ENCODE measurements at places on chromosomes 5 and 9. TPM values are rescaled to one million over a fixed set of nuclear protein-coding genes. Genes with fewer than 3 reads are reported as not detected.
A peak's percentile ranks its signal among the peaks of the same experiment; 100 is the strongest.

- DNase-seq = no peak
Observed at GRCh38 chr5:148179234-148179824, 11.0 kb downstream of the SPINK14 start.

DMRT2 gene
- total RNA-seq = 3.1 TPM

CAMK4 gene
- total RNA-seq = 4.0 TPM

DNA sequence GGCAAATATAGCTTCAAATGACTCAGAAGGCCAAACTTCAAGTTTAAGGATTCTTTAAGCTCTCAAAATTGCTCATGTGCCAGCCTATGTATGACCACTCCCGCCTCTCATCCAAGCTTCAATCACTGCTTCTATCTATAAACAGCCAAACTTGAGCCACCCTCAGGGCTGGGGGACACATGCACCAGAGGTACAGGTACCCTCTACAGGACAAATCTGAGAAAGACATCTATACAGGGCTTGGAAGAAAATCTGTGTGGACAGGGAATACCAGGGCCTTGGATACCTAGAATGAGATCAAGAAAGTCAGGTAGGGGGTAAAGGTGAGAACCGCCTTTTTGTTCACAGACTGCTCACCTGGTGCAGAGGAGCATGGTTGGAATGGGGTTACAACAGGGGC is 217.9 kb downstream of the ATPSCKMT start:
- no peak for DNase-seq

- DNase-seq = no peak
Observed at GRCh38 chr5:40428815-40429214, 250.9 kb upstream of the PTGER4 start.

FOXD4L3 gene
- total RNA-seq = 0.17 TPM

CCNO gene
- total RNA-seq = 1.8 TPM

GRCh38 chr5:74394916-74395880 is 245.3 kb downstream of the ENC1 start:
- peak; percentile 32 for DNase-seq

DNA sequence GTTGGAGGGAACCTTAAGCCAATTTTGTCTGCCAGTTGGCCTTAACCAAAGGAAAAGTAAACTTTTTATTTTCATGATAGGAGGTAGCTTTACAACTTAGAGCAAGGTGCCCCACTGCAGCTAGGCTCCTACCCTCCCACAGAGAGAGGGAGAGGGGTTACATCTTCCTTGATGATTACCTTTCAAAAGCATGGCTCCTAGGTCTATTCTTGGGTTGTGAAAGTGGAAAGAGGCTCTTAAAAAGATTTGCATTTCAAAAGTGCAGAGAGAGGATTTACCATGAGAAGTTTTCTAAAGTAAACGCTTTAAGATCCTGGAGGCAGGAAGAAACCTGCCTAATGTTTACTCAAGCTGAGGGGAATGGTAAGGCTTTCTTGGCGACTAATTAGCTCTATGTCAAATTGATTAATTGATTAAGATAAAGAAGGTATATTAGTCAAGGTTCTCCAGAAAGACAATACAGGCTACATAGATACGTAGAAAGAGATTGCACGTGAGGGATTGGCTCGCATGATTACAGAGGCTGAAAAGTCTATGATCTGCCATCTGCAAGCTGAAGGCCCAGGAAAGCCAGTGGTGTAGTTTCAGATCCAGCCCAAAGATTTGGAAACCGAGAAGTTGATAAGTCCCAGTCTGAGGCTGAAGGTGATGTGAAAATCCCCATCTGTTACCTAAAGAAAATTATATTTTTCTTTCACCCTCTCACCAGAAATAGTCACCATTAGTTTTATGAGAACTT is 333.8 kb upstream of the CTNND2 start:
- DNase-seq = no peak

GRCh38 chr9:98804083-98804482 is 3.4 kb upstream of the GALNT12 start:
- DNase-seq = no peak

GRCh38 chr9:116153765-116154333 is at the start of gene PAPPA:
Gene PAPPA, plus strand, starts transcription at chr9:116153791. Its CDS starts 382 bp downstream, at chr9:116154173.
- no peak for DNase-seq

GRCh38 chr9:8627976-8628679 is 828.5 kb upstream of the DMAC1 start:
- no peak for DNase-seq

LURAP1L gene
- 31.8 TPM for total RNA-seq

DNA sequence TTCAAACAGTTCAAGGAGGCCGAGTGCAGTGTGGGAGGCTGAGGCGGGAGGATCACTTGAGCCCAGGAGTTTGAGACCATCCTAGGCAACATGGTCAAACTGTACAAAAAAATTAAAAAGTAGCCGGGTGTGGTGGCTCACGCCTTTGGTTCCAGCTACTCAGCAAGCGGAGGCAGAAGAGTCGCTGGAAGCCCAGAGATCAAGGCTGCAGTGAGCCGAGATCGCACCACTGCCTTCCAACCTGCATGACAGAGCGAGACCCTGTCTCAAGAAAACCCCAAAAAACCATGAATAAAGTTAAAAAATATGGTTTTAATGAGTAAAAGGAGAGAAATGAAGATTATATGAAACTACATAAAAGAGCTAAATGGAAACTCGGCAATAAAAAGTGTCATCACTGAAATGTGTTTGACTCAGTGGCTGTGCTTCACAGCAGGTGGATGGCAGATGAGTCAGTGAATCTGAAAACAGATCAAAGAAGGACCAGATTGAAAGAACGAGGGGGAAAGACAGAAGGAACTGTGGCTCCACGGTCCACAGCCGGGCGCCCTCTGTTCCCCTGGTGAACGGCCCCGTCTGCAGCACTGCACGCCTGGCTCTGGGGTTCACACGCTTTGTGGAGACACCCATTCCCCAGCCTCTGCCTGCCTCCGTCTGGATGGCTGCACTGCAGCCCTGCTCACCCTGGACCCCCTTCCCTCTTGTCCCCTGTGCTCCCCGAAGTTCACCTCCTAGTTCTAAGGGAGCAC is 25.1 kb downstream of the EXD3 start:
- peak; percentile 36 for DNase-seq

DNA sequence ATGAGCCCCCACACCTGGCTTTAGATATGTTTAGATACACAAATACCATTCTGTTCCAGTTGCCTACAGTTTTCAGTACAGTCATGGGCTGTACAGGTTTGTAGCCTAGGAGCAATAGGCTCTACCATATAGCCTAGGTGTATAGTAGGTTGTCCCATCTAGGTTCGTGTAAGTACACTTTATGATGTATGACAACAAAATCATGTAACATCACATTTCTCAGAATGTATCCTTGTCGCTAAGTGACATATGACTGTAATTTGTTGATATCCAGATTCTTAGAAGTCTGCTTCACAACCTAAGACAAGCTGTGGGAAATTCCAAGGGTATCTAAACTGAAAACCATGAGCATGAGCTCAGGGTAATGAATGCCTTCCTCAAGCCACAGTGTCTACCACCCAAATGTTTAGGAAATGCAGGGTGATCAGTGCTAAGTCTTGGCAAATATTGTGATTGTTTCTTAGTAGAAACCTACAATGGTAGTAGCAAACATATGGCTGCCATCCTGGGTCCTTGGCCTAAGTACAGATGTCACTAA is 8.4 kb downstream of the ECM2 start:
- no peak for DNase-seq

GRCh38 chr5:54514841-54515432 is 2.6 kb upstream of the SNX18 start:
- no peak for DNase-seq

- DNase-seq = no peak
Observed at GRCh38 chr5:96256795-96257470, 176.1 kb downstream of the PCSK1 start.

- no peak for DNase-seq
Observed at GRCh38 chr9:78248635-78249034, 12.8 kb downstream of the CEP78 start.

GRCh38 chr5:73460133-73460532 is 11.6 kb upstream of the FOXD1 start:
- no peak for DNase-seq

- no peak for DNase-seq
Observed at GRCh38 chr9:136007934-136008692, 46.9 kb upstream of the UBAC1 start.

GRCh38 chr9:16100537-16101091 is 547.8 kb downstream of the CCDC171 start:
- peak; percentile 32 for DNase-seq

CNTNAP3B gene
- total RNA-seq = 21.7 TPM

- no peak for DNase-seq
Observed at GRCh38 chr5:170315154-170315553, 17.6 kb upstream of the LCP2 start.

- DNase-seq = no peak
Observed at GRCh38 chr9:13719446-13719845, 440.0 kb upstream of the MPDZ start.

DNA sequence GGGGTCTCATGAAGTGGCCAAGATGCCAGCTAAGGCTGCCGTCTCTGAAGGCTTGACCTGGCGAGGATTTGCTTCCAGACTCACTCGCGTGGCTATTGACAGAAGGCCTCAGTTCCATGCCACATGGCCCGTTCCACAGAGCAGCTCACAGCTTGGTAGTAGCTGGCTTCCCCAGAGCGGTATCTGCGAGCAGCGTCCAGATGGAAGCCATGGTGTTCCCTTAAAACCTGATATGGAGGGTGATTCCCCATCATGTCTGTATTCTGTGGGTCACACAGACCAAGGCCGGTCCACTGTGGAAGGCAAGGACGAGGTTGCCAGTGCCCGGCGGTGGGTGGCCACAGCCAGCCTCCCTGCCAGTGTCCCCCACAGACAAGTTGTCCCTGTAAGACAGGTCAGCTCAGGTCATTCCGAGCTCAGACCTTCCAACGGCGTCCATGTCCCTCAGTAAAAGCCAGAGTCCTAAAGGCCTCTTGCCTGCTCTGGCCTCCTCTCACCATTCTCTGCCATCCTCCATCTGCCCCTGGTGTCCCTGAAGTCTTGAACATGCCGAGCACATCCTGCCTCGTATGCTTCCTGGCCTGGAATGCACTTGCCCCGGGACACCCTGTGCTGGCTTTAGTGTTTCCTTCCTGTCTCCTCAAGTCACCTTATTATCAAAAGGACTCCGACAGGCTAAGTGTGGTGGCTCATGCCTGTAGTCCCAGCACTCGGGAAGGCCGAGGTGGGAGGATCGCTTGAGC is 61.3 kb upstream of the LRRTM2 start:
- no peak for DNase-seq

DNA sequence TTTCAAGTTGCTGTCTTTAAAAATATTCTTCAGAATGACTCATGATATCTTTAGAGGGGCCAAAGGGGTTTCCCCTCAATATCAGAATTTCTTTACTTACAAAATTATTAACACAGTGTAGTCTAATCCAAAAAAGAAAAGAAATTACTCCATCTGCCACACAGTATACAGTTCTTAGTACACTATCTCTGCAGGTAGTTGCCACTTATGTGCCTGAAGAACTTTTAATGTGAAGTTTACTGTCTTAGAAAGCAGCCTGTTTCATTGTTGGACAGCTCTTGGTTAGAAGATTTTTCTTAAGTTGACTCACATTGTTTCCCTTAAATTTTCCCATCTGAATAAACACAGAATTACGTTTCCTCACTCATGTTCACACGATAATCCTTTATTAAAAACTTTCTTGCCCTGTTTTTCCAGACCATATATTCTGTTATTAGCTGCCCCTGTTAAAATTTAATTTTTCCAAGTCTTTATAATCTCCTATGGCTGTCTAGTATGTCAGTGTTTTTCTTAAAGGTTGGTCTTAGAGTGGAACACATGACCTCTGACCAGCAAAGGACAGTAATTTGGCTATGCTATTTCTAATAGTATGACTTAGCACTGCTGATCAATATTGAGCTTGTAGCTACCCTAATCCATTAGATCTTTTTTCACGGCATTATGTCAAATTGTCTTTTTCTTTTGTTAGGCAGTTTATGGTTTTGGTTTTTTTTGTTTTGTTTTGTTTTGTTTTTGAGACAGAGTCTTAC is 21.8 kb upstream of the FKTN start:
- no peak for DNase-seq

DNAH5 gene
- total RNA-seq = 0.70 TPM

DNA sequence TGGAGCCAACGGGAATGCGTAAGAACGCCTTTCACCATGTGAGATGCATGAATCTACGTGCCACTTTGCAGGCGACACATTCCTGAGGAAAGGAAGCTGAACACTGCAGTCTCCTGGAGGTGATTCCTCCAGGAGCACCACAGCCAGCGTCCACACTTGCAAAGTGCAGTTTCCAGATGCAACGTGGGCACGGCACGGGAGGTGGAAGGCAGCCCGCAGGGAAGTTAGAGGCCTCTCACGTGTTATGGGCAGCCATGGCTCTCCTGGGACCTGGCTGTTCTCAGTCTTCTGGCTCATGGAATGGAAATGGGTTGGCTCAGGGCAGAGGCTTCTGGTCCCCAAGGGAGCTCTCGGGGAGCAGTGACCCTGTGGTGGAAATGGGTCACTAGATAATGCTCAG is 381.0 kb upstream of the IRX4 start:
- no peak for DNase-seq

ADRA1B gene
- total RNA-seq = 0.89 TPM

DNA sequence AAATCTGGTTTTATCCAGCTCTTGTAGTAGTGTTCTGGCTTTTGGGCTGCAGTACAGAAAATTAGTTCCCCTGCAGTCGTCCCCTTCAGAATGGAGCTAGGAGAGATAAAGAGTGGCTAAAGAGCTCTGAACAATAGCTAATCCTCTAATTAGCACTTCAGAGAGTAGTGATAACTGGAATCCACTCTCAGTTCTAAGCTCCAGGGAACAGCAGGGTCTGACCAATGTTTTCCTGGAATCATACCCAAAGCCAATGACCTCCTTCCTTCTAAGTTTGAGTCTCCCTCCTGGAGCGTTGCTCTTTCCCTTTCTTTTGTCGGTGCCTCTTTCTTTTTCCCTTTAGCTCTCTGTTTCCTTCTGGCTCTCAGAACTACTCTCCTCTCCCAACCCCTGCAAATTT is 47.4 kb downstream of the MFAP3 start:
- DNase-seq = no peak

SOHLH1 gene
- total RNA-seq = not detected

LHX3 gene
- total RNA-seq = not detected

HMMR gene
- total RNA-seq = 2.3 TPM

- no peak for DNase-seq
Observed at GRCh38 chr5:7851617-7852289, 820 bp upstream of the CFAP90 start.

- DNase-seq = no peak
Observed at GRCh38 chr5:111238431-111239225, 14.4 kb downstream of the CAMK4 start.

GRCh38 chr5:151195622-151196021 is 28.3 kb downstream of the CCDC69 start:
- no peak for DNase-seq

GRCh38 chr5:66737096-66737495 is 140.9 kb downstream of the MAST4 start:
- no peak for DNase-seq

DNA sequence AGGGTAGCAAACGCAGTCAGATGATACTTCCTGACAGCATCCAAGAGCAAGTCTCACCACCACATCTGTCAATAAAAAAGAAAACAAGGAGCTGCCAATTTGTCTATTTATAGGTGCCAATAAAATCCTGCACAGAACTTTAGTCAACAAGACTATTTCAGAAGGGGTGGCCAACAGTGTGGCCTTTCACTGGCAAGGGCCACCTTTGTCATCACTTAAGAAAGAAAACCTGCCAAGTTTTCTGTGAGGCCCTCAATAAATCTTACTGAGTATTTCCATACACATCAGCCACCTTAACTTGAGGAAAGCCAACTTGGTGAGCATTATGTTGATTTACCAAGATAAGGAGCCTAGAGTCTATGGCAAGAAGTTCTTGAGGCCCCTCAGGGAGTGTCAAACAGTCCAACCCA is 312.3 kb downstream of the ENC1 start:
- peak; percentile 41 for DNase-seq

GRCh38 chr5:136337788-136338187 is 27.6 kb downstream of the TRPC7 start:
- no peak for DNase-seq

HAVCR2 gene
- total RNA-seq = 2.1 TPM
